ENCODE measurements at places on chromosomes 3 and 15.
A peak's percentile ranks its signal among the peaks of the same experiment; 100 is the strongest.

DNA sequence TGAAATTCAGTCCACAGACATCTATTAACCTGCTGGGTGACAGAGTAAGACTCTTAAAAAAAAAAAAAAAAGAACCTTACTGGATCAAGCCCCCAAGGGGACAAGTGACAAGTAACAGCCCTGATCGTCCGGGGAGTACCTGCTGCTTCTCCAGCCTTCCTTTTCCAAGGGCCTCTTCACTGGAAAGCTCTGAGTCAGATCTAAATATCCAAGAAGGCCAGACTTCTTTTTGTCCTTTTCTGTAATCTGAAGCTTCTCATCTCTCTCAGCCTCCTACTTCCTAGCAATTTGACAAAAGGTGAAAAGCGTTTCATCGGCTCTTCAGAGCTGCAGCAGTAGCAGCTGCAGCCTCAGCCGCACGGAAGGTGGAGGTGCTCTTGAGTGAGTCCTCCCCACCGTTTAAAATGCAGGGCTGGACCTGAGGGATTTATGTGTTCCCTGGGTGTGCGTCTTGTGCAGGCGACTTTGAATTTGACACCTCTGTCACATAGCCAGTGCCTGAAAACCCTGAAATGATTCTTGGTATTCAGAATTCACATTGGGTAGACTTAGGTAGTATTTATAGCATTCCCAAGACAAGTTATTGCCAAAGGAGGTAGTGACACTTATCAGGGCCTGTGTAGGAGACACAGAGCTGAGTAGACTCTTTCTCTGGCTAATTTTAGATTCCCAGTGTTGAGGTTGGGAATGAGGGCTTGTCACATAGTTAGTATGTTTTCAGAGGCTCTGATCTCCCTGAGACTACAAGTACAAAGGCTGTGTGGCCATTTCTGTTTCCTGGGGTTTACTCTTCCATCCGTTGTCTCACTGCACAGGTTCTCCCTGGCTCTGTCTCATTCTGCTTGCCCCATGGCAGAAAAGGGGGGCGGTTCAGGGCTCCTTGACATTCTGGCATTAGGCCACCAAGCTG lies 291.2 kb upstream of the C2CD4B start:
- no peak for DNase-seq

DNA sequence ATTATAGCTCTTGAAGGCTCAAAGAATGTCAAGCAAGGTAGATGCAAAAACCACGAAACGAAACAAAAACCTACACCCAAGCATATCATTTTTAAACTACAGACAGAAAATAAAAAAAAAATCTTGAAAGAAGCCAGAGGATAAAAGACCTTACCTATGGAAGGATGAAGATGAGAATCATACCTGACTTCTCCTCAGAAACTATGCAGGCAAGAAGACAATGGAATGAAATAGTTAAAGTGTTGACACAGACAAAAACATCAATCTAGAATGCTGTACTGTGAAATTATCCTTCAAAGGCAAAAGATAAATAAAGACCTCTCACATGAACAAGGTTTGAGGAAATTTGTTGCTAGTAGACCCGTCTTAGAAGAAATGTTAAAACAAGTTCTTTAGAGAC lies 372.0 kb downstream of the ZIC4 start:
- no peak for DNase-seq

GRCh38 chr3:132554437-132554836 lies 42.6 kb upstream of the ACKR4 start:
- peak; percentile 9 for DNase-seq

- no peak for DNase-seq
Measured at GRCh38 chr15:100841426-100841825, 38.2 kb upstream of the ALDH1A3 start.

GRCh38 chr3:150433347-150433746 lies 25.2 kb downstream of the TSC22D2 start:
- no peak for DNase-seq

GRCh38 chr15:99492716-99493115 lies 73.1 kb upstream of the MEF2A start:
- DNase-seq = no peak

DNA sequence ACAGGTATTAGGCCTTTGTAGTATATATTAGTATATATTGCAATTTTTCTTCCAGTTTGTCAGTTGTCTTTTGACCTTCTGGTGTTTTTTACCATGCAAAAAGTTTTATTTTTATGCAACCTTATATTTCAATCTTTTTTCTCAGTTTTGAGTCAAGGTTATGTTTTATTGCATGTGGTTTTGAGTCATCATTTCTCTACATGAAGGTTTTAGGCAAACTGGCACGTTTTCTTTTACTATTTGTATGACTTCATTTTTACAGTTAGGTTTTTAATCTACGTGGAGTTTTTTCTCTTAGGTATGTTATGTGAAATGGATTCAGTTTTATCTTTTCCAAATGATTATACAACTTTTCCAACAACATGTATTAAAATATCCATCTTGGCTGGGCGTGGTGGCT lies 36.8 kb upstream of the TCAIM start:
- DNase-seq = no peak

DNA sequence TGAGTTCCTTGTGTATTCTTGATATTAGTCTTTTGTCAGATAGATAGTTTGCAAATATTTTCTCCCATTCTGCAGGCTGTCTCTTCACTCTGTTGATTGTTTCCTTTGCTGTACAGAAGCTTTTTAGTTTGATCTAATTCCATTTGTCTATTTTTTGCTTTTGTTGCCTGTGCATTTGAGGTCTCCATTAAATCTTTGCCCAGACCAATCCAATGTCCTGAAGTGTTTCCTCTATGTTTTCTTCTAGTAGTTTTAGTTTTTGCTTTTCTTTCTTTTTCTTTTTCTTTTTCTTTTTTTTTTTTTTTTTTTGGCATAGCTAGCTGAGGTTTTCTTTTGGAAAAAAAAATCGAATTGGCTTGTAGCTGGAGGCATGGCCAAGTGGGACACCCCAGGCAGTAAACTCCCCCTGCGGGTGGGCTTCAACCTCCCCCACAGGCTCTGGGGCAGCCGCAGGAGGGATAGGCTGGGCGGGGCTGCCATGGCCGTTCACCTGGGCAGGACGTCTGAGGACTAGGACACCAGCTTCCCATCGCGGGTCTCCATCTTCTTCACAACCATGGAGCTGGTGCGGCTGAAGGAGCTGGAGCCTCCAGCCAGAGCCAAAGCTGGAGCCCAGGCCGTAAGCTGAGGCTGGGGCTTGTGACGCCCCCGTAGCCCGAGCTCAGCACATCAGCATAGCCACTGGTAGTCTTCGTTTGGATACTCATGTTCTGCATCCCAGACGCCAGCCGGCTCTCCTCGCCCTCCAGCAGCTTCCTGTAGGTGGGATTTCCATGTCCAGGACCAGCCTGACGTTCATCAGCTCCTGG lies 16.2 kb upstream of the PSTPIP1 start:
- no peak for DNase-seq

DNA sequence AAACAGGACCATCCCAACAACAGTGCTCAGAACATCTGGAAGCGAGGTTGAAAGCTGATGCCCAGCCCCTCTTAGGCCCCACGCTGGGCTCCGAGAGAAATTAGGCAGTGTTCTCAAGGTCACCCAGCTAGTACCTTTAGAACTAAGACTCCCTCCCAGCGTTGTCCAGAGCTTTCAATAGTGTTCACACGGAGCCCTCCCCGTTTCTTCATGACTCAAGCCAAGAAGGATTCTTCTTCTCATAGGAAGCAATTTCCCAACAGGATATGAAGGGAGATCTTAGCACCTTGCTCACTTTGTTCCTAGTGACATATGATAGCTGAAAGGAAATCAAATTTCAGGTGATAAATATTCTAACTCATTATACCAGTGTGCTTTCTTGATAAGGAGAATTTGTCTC lies 244.2 kb upstream of the ST8SIA2 start:
- DNase-seq = no peak

DNA sequence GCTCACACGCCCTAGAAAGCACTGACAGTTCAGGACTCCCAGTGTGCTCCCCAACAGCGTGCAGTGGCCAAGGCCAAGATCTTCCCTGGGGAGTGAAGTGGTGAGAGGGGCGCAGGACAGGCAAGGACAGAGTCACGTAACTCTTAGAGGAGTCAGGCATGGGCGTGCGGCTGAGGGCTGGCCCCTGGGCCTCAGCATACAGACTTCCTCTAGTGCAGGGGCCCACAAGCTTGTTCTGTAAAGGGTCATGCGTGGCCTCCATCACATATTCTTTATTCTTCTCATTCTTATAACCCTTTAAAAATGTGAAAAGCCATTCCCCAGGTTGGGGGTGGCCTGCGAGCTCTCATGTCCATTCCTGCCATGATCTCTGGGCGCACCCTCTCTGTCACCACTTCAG lies 25.2 kb downstream of the TMEM43 start:
- no peak for DNase-seq

- DNase-seq = no peak
Measured at GRCh38 chr3:13872451-13872850, 7.4 kb downstream of the WNT7A start.

DNA sequence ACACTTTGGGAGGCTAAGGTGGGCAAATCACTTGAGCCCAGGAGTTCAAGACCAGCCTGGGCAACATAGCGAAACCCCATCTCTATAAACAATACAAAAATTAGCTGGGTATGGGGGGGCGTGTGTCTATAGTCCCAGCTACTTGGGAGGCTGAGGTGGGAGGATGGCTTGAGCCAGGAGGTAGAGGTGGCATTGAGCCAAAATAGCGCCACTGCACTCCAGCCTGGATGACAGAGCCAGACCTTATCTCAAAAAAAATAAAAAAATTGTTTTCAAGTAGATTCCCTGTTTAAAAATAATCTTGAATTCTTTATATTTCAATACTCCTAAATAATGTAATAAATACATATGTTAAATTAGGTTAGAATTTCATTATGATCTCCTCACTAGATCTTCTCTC lies 9.8 kb downstream of the HMCES start:
- DNase-seq = no peak

DNA sequence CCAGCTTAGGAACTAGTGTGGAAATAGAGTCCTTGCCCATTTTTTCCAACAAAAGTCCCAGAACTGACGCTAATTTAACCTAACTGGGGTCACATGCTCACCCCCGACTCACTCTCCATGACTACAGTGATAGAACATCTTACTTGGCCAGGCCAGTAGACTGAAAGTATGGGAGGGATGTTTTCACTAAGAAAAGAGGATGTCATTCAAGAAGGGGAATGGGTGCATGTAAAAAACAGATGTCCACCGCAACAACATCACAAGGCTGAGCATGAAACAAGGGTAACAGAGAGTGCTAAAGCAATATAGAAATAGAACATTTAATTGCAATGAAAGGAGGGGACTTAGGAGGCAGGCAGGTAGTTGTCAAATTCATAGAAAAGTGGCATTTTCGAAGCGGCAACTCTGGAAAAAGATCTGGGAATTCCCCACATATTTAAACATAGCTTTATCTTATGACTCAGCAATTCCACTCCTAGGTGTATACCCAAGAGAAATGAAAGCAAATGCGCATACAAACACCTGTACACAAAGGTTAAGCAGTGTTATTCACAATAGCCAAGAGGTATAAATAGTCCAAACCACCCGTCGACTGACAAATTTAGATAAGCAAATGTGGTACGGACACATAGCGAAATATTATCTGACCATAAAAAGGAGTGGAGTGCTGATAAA lies 41.1 kb upstream of the UBE2E2 start:
- no peak for DNase-seq

DNA sequence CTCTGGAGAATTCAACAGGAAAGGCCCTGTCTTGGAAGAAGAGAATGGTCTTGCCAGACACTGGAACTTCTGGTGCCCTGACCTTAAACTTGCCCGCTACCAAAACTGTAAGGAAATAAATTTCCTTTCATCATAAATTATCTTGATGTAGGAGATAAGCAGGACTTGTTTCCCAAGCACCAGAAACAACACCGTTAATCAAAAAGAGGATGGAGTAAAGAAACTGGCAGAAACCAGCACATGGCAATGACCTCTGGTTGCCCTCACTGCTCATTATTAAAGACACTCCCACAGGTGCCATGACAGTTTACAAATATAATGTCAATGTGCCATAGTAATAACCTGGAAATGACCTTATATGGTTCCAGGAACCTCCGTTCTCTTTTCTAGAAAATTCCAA lies 426.1 kb downstream of the EDEM1 start:
- no peak for DNase-seq

- DNase-seq = no peak
Measured at GRCh38 chr3:130659911-130660310, 86.7 kb downstream of the PIK3R4 start.

GRCh38 chr15:63044645-63045464 lies 2.3 kb downstream of the TPM1 start:
- no peak for DNase-seq

- no peak for DNase-seq
Measured at GRCh38 chr3:190455828-190456227, 6.1 kb upstream of the TMEM207 start.

- DNase-seq = no peak
Measured at GRCh38 chr3:61666615-61667330, 105.4 kb downstream of the PTPRG start.

GRCh38 chr3:11477407-11477911 lies 166.3 kb downstream of the VGLL4 start:
- peak; percentile 51 for DNase-seq

- DNase-seq = no peak
Measured at GRCh38 chr3:82100378-82100777, 338.9 kb upstream of the GBE1 start.

DNA sequence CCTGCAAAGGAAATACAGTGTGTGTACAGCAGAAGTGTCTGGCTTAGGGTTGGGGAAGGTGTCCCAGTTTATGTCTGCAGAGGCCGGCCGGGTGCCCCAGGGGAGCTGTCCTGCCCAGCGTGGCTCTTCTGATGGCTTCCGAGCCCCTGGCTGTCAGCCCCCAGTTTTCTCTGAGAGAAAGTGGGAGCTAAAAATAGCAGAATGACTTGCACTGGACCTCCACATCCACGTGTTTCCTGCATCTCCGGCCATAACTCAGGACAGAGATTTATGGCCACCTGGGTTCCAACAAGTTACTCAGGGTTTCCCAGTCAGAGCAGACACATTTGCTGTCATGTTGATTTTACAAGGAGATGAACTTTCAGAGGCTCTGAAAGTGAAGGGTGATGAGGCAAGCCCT lies 192.0 kb downstream of the ATP10A start:
- DNase-seq = no peak

GRCh38 chr3:147939839-147940238 lies 530.7 kb downstream of the ZIC1 start:
- no peak for DNase-seq

DNA sequence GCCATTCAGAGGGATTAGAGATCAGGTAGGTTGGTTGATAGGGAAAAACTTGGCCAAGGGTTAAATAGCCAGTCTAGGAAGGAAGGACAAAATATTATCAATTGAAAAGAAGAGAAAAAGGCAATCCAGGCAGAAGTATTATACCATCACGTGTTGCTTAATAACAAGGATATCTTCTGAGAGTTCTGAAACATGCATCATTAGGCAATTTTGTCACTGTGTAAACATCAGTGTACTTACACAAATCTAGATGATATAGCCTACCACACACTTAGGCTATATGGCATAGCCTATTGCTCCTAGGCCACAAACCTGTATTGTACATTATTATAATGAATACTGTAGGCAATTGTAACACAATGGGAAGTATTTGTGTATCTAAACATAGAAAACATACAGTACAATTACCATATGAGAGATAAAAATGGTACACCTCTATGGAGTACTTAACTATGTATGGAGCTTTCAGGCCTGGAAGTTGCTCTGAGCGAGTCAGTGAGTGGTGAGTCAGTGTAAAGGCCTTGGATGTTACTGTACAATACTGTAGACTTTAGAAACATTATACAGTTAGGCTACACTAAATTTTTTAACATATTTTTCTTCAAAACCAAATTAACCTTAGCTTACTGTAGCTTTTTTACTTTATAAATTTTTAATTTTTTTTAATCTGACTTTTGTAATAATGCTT lies 2.7 kb downstream of the TEX55 start:
- peak; percentile 23 for DNase-seq

All from NCI-H1417 (cell line).